Stimulated activated CD8-positive, alpha-beta memory T cell treated with anti-CD3 and anti-CD28 coated beads, Interleukin-2, amount 100 ng/mL, for 1 hour (primary cell): ENCODE measurements at places on chromosomes 16 and 17.

DNA sequence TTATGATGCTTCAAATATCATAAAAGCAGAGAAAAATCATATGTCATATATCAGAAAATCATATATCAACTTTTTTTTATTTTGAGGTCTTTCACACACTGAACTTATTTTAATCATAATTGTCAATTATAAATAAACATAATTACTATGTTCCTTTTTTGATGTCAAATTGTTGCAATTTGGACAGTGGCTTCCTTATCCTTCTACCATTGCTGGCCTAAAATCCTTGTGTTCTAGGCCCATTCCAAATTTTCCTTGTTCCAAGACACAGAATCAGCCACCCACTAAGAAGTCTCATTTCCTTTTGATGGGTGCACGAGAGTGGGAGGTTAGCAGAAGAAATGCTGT lies 28.9 kb downstream of the G6PC1 start:
- no peak for DNase-seq

- DNase-seq: no peak
Observed at GRCh38 chr16:18983565-18984434, at the start of gene TMC7. TMC7 (plus strand) TSS chr16:18983934; CDS start chr16:18984064, 130 bp downstream.

DNA sequence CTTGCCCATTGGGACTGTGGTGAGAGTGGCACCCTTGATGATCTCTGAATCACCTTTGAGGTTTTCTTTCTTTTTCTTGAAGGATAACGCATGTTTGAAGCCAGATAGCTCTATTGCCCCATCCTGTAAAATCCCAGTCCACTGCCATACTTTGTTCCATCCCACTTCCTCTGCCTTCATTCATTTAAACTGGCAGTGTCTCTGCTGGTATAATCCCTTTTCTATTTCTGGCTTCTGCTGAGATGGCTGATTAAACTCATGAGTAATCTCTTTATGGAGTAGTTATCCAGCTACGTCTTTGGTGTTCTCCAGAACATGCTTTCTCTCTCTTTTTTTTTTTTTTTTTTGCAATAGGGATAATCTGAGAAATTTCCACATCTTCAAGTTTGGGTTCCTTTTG lies 656.5 kb upstream of the SALL1 start:
- no peak for DNase-seq

GRCh38 chr16:59045501-59045900 lies 311.4 kb upstream of the GOT2 start:
- DNase-seq: no peak

DNA sequence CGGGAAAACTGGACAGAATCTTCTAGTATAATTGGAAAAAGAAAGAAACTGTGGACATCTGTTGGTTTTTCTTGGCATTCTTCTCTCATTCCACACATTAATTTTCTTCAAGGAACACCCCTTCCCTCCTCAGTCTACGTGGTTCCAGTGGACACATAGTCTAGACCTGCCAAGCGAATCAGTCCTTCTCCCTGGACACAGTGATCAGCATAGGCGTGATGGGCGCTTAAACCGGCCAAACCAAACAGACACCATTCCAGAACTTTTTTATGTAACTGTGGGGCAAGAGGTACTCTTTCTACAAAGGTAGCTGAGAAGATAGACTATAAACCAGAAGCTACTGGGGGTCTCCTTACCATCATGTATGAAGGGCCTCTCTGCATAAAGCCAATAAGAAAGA lies 121.8 kb upstream of the COX10 start:
- no peak for DNase-seq

GRCh38 chr17:76681222-76682137 lies 29.3 kb downstream of the MXRA7 start:
- peak; percentile 38 for DNase-seq

GRCh38 chr17:16569358-16569712 lies 331 bp upstream of the ZNF287 start:
- no peak for DNase-seq

GRCh38 chr17:49337884-49338283 lies 24.2 kb downstream of the ZNF652 start:
- DNase-seq: no peak

DNA sequence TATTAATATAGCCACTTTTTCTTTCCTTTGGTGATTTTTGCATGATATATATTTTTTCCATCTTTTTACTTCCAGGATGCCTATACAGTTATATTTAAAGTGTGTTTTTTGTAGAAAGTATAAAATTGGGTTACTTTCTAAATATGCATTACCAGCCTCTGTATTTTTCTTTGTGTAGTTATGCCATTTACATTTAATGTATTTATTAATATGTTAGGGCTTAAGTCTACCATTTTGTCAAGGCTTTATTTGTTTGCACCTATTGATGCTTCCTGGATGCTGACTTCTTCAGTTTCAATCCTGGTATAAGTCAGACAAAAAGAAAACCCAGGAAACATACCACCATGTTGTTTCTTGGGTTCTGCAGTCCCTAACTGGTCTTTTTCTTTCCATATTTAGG lies 911.1 kb upstream of the GOT2 start:
- DNase-seq: no peak

DNA sequence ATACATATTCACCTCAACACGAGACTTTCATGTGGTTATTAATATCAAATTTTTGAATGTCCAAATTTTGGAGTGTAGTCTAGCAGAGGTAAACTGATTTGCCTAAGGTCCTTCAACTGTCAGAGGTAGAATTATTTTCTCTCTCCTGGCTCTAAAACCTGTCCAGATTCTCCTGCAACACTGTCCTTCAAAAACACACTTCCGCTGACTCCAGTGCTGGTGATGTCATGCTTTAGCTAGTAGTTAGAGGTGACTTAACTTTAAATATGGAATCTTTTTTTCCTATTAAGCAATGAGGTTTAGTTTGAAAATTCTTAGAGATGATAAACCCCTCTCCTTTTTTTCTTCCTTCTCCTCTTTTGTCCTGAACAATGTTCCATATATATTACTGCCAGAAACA lies 10.8 kb upstream of the CBLN1 start:
- no peak for DNase-seq

- no peak for DNase-seq
Observed at GRCh38 chr16:88940862-88941817, 35.9 kb downstream of the CBFA2T3 start.

DNA sequence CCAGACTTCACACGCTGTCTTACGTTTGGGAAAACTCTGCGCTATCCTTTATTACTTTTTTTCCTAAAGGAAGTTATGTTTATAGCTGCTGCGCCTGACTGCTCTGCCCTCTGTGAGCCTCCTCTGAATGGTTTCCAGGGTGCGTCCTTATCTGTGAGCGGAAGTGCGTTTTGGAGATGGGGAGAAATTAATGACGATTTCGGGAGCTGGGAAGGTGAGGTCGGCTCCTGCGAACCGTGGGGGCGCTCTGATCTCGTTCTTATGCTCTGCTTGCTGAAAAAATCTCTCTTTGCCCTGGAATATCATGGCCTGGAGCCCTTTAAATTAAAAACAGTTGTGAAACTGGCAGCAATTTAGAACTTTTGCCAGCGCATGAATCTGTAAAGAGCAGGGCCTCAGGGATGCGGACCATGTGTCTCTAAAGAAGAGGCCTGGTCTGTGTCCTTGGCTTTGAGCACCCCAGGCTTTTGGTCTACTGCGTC lies 135.7 kb upstream of the ZFHX3 start:
- no peak for DNase-seq

DNA sequence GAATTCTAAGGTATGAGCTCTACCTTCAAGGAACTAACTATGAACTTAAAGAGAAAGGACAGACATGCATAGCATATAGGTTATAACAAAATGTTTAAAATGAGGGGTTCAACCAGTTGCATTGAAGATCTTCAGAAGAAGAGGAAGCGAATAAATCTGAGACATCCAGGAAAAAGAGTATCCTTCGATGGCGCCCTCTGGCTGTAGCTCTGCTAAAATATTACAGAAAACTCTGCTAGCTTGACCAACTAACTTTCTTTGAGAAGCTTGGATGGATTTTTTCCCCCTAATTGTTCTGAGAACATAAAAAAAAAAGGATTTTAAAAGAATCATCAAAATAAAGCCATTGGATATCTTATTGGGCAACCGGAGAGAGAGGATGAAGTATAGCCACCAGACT lies 659.9 kb upstream of the SOX9 start:
- DNase-seq: no peak

- no peak for DNase-seq
Observed at GRCh38 chr16:86033016-86033474, 134.1 kb downstream of the IRF8 start.

- no peak for DNase-seq
Observed at GRCh38 chr17:78862073-78863023, 21.7 kb upstream of the USP36 start.
